ENCODE measurements at places on chromosomes 2 and 18.

DNA sequence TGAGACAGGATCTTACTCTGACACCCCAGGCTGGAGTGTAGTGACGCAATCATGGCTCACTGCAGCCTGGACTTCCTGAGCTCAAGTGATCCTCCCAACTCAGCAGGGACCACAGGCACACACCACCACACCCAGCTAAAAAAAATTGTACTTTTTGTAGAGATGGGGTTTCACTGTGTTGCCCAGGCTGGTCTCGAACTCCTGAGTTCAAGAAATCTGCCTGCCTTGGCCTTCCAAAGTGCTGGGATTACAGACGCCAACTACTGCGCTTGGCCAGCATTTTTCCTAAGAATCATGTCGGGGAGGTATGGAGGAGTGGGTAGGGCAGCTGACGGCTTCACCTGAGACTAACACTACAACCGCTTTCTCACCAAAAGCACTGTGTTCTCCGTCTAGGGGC lies 50.4 kb downstream of the CYP26B1 start:
- ATAC-seq: no peak

DNA sequence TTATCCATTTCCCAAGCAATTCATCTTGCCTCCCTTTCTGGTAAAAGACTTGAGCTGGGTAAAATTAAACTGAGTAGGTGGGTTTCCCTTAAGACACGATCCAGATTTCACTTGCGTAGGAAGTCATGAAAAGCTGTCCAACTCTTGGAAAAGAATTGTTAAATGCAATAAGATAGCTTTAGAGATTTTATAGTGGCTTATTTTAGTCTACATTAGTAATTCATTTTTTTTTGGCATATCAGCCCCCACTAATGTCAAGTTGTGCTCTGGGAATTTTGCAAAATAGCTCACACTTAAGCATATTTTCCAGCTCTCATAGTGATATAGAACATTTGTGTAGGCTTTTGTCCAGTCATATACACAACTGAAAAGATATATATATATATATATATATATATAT lies 344.7 kb upstream of the FIGN start:
- no peak for ATAC-seq

DNA sequence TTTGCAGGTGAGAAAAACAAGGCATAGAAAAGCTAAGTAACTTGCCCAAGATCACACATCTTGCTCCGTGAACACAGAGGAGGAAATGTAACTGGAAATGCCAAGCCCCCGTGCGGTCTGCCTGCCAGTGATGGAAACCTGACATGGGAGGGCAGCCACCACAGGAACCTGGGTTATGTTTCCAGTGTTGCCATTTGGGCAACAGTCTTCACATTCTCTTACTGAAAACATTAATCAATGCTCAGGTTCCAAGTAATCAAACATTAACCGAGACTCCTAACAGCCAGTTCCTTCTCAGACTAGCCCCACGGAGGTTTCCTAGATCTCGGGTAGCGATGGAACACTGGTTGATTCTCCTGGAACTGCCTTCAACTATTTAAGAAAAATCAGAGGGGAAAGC lies 2.5 kb downstream of the TGFA start:
- no peak for ATAC-seq

DNA sequence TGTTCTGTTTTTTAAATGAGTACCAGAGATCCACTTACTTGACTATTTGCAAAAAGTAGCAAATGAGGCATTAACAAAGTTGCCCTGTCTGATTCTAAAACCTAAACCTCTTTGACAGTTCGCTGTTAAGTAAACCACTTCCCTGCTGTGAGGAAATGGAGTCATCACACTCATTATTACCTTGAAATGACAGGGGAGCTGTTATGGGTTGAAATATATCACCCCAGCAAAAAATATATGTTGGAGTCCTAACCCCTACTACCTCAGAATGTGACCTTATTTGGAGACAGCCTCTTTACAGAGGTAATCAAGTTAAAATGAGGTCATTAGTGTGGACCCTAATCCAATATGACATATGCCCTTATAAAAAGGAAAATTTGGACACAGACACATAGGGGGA lies 36.1 kb downstream of the DHRS9 start:
- no peak for ATAC-seq

DNA sequence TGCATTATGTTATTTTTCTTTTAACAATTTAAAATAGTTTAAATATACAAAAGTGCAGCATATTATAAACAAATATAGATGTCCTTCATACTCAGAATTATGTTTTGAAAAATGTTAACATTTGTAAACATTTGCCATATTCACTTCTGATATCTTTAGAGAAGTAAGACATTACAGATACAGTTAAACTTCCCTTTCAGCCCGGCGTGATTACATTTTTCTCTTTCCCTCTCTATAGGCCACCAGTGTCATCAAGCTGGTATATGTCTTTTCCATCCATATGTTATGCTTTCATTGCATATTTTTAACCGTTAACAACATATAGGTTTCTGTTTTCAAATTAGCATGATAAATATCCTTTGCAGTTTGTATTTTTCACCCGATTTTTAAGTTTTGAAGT lies 27.1 kb downstream of the TTC39C start:
- ATAC-seq: no peak

- no peak for ATAC-seq
Observed at GRCh38 chr2:236049981-236050380, 118.2 kb downstream of the GBX2 start.

DNA sequence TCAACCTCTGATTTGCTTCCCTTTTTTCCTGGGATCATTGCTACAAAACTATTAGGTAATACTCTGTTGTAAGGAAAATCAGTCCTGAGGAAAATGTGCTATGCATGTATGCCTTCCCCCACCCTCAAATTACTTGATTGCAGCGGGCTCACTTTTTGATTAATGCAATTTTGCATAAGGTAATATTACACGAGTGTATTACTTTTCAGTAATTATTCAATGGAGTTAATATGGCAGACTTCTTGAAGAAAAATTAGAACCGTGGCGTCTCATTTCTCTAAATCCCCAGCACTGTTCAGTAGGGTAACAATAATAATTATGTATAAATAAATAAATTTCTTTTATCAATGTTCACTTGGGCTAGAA lies 527.6 kb upstream of the FANCL start:
- no peak for ATAC-seq
